Stimulated activated CD4-positive, alpha-beta T cell treated with anti-CD3 and anti-CD28 coated beads, Interleukin-1b, Interleukin-23, amount 100 ng/mL, for 1 hour (primary cell): ENCODE measurements at places on chromosomes 4 and X.

DNA sequence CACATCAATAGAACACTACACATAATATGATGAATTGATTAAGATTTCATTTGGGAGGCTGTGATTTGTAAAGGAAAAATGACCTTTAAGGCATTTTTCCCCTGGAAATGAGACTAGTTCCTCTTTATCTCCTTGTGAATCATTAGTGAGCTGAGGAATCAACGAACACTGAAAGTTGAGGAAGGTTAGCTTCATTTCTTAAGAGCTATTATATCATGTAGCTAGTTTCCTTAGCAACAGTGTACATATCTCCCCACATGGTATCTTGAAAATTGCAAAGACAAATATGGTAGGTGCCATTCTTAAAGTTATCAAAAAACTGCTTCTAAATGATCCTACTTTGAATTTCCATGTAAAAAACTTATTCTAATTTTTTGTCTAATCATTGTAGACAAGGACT is 127.5 kb upstream of the NRK start:
- DNase-seq, result no peak

DNA sequence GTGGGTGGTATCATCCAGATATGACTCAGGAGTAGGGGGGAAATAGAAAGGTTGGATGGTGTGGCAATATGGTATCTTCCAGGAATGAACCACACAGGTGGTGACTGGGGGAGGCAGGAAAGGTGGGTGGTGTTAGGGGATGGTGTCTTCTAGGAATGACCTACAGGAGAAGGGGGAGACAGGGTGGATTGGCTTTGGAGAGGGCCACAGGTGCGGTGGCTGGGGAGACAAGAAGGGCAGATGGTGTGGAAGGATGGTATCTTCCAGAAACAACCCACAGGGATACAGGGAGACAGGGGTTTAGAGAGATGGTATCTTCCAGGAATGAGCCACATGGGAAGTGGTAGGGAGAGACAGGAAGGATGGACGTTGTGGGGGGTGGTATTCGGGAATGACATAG is 64.0 kb downstream of the MAOA start:
- no peak for DNase-seq

DNA sequence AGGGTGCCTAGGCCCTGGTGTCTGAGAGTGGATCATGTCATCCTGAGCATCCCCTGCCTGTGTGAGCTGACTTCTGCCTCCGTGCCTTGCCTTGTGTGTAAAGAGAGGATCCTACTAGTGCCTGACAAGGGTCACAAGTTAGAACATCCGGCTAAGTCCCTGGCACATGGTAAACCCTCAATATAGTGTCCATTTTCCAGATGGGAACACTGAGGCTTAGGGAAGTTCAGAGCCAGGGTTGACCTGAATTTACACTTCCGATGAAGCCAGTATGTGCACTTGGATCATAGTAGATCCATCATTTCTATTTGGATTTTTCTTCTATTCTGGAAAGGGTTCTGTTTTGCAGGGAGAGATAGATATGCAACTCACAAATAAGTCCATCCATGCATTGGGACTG is 12.5 kb upstream of the PSAPL1 start:
- DNase-seq, result no peak

DNA sequence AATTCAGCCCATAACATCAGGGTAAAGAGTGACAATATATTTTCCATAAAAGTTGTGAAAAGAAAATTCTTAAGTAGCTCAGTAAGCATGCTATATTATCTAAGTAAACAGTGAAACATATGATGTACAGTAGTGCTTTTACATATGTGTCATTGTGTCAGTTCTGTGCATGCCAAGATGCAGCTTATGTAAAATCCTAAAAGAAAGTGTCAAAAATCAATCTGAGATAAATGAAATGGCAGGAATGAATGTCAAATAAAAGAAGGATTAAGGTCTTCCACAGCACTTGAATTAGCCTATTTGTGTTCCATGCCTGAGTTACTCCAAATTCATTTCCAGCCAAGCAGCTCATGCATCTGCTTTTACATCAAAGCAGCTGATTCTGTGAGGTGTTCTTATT is 452.7 kb upstream of the HS3ST1 start:
- no peak for DNase-seq

- no peak for DNase-seq
These were observed 406.3 kb upstream of the GRIA3 start for GRCh38 chrX:122777766-122778165.

DNA sequence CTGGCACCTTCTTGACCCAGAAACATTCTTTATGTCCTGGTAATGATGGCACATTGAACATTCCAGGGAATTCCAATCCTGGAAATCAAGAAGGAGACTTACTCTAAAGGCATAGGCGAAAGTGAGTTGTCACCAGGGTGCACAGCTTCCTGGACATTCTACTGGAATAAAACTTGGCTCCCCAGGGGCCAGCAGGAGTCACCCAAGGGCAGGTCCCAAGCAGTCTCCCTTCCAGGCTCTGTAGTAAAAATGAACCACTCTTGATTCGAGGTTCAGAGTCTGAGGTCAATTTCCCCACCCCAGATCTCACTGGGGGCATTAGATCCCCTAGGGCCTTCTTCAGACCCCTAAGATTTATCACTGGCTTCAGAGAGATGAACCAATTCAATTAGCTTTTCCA is 338.7 kb upstream of the GATB start:
- DNase-seq, result no peak

GRCh38 chr4:158681629-158682028 is 9.5 kb downstream of the ETFDH start:
- no peak for DNase-seq

GRCh38 chrX:40521868-40522450 is 58.8 kb upstream of the ATP6AP2 start:
- no peak for DNase-seq

DNA sequence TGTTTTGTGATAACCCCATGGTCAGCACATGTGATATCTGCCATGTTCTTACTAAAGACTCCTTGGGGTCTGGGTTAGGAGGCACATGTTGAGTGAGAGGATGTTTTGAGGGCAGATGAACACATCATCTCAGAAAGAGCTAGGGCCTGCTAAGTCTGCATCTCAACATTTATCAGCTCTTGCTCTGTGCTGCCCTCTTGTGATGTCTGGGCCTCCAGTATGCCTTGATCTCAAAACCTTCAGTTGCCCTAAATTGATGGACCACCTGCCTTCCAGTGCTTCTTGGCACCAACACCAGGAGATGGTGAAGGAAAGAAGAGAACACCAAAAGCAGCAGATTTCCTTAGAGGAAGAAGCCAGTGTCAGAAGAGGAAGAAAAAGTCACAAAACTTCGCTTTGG is 22.5 kb downstream of the MID1 start:
- no peak for DNase-seq

DNA sequence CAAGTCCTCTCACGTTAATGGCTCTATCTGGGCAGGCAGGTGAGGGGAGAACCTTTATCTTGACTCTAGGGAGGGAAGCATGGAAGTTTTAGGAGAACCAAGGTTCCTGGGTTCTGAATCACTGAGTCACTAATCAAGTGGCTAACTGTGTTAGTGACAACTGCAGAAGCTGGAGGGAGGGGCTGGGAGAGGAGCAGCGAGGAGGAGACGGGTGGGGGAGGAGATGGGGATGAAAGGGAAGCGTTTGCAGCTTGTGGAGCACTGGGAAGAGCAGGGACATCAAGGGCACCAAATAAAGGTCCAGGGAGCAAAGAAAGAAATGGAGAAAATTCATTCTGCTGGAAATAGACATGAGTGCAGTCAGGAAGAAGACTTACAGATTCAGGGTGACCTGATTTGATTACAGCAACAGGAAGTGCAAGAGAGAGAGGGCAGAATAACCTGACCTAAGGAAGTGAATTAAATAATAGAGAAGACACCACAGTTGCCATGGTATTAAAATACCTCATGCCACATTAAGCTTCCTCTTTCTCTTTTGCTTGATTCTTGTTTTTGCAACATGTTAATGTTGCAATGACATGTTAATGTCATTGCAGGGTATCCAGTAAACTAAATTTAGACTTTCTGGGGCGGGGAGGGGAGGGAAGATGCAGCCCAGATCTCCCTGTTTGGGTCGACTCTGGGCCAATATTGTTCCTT is 4.5 kb upstream of the SETD7 start:
- DNase-seq, result no peak

- no peak for DNase-seq
These were observed 219.6 kb downstream of the GRXCR1 start for GRCh38 chr4:43112139-43112538.

GRCh38 chrX:27276751-27277150 is 186.4 kb downstream of the PPP4R3C start:
- no peak for DNase-seq

GRCh38 chr4:107579099-107579498 is 140.9 kb downstream of the PAPSS1 start:
- no peak for DNase-seq

- DNase-seq, result no peak
These were observed 3.4 kb downstream of the GPKOW start for GRCh38 chrX:49120091-49120490.

DNA sequence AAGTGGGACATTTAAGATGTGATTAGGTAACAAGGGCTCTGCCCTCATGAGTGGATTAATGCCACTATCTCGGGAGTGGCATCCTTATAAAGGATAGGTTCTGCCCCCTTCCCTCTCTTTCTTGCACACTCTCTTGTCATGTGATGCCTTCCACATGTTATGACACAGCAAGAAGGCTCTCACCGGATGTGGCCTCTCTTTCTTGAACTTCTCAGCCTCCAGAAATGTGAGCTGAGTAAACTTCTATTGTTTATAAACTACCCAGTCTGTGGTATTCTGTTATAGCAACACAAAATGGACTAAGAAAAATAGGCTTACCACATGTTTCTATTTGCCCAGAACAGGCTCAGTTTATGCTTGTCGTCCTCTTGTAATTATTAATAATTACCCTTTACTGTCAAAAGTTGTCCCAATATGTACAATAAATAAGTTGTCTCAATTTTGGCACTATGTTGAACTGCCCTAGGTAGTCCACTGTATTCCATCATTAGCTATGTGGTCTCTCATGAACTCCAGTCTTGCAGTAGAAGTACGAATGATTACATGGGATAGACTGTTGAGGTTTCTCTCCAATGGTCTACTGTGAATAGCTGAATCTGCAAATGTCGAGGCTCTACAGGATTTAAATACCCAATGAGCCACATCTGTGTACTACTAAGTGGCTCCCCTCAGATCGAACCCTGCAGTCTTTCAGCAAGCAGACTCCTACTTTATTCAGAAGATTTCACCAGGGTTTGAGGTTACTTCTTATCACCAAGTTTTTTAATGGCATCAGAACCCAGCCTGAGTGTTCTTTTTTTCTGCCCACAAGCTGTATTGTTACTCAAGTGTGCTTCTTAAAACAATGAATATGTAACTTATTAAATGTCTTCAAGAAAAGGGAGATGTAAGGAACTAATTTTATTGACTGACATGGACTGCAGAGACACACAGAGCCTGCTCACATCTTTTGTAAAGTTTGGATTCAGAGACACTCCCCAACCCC is 102.0 kb upstream of the LEF1 start:
- no peak for DNase-seq

DNA sequence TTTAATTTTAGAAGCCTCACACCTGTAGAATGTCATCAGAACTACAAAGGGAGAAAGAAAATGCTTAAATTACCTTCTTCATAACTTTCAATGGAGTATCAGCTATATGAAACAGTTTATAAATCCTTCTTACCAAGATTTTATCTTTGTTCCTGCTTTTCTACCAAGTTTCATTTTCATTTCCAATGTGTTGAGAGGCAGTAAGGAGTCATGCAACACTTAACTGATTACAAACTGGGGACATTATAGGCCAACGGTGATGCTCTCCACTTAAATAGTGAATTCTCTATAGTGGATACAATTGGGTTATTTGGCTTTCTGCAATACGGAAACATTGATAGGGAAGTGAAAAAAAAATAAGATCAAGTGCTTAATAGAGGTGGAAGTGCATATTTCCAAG is 145.2 kb upstream of the FTHL17 start:
- DNase-seq, result no peak

DNA sequence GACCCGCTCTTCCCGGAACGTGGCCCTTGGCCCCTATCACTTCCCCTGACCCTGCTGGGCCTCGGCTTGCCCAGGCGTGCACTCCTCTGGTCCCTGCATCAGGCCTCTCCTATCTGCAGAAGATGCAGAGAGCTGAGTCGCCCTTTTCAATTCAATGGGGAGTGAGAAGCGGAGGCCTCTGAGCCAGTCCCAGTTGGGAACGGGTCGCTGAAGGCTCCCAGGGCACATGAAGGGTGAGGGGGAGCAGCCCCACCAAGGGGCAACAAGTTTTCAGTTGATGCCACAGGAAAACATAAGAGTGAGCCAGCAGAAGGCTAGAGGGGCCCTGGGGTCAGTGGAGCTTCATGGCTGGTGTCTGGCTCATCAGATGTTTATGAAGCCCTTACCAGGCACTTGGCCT is 17.1 kb downstream of the PSAPL1 start:
- no peak for DNase-seq

GRCh38 chr4:114941503-114941902 is 171.9 kb downstream of the NDST4 start:
- DNase-seq, result no peak

DNA sequence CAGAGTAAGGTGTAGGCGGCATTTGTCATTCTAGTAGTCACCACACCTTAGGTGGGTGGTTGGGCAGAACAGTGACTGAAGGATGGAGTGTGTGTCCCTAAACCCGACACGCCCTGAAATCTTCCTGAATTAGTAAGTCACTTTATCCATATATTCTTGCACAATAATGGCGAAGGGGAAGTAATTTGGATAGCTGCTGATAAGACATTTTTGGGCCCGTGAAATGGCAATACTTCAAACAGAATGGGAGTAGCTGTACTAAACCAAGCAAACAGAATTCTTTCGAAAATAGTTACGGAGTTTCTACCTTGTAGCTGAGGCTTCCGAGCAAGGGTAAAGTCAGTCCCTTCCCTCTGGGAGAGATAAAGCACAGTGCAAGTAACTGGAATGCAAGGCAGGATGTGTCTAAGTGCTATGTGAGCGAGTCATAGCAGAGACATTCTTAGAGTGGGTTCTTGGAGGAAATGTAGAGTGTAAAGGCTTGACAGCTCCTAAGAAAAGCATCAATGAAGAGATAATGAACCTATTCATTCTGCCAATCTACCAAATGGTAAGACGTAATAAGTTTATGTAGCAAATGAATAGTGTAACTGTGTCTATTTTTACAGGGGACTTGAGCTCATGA is 72.8 kb downstream of the CLCN5 start:
- DNase-seq, result no peak

GRCh38 chr4:67250131-67250896 is 295.0 kb downstream of the CENPC start:
- no peak for DNase-seq

- no peak for DNase-seq
These were observed 148.8 kb upstream of the MID1 start for GRCh38 chrX:10769195-10769594.

DNA sequence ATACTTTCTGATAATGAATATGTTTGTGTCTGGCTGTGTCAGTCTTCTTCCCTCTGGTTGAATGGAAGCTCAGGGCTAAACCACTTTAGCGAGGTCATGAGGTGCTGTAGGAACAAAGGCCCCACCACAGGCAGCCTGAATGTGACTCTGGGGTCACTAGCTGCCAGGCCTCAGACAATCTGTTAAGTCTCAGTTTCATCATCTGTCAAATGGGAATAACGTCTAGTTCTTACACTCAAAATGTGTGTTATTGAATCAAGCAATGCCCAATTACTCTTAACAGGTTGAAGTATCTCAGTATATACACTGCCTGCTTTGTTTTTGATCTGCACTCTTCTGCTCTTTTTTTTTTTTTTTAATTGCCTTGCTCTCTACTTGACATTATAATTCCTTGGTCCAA is 148.6 kb downstream of the STK32B start:
- DNase-seq, result no peak
